Ureter (tissue), 1 donor: ENCODE measurements at places on chromosomes 3 and 15.

- DNase-seq, result no peak
These were observed 89.9 kb downstream of the LRTM1 start for GRCh38 chr3:54837964-54838363.

GRCh38 chr3:122365073-122365472, 18.0 kb downstream of the MIX23 start:
- no peak for DNase-seq

DNA sequence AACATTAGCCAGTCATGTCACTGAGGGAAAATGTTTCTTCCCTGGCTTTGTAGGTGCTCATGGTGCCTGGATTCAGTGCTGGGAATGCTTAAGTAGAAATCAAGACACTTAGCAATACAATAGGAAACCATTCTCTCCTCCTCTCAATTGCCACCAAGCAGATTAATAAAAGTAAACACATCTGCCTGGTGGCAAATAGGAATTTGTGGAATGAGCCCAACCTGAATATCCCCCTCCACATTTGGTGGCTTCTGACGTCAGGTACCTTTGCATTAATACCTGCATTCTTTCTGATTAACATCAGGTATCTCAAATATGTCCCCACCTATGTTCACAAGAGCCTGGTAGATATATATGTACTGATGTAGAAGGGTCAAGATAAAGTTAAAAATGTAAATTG, 42.7 kb downstream of the PPP2R3A start:
- no peak for DNase-seq

DNA sequence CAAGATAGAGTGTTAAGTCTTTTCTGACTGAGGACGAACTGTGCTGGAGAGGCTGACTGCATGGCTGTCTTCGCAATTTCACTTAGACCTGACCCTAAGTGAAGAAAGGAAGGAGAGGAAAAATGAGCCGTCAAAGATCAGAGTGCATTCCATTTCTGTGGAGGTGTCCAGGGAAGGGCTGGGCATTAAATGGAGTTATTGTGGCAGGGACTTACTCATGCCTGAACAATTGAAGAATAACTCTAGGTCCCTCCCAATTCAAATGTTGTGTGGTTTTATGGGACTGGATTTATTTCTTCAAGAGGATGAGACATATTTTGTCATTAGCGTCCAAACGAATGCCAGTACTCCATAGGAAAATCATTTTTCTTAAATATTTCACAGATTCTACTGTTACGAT, 187.3 kb upstream of the CFAP20DC start:
- no peak for DNase-seq

DNA sequence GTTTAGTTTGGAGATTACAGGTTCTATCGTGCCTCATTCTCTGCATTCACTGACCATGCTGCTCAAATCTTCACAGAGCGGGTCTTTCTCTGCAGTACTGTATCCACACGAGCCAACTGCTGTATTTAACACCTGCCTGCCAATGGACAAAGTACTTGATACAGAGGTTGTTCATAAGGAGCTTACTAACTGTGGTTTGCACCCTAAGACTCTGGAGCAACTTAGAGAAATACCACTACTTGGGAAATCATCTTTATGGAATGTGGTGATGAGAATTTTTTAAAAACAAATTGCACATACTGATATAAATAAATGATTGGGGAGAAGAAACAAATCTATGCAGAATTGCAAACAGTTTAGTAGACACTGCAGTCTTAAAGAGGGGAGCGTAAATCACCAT, 90.0 kb downstream of the PPP2R3A start:
- DNase-seq, result no peak

- DNase-seq, result no peak
These were observed 684 bp downstream of the SLTM start for GRCh38 chr15:58932710-58933280.

- DNase-seq, result peak; percentile 72
These were observed 13.4 kb downstream of the CIDEC start for GRCh38 chr3:9866639-9867038.

- DNase-seq, result no peak
These were observed 1024.9 kb downstream of the TUSC7 start for GRCh38 chr3:117734496-117734895.

DNA sequence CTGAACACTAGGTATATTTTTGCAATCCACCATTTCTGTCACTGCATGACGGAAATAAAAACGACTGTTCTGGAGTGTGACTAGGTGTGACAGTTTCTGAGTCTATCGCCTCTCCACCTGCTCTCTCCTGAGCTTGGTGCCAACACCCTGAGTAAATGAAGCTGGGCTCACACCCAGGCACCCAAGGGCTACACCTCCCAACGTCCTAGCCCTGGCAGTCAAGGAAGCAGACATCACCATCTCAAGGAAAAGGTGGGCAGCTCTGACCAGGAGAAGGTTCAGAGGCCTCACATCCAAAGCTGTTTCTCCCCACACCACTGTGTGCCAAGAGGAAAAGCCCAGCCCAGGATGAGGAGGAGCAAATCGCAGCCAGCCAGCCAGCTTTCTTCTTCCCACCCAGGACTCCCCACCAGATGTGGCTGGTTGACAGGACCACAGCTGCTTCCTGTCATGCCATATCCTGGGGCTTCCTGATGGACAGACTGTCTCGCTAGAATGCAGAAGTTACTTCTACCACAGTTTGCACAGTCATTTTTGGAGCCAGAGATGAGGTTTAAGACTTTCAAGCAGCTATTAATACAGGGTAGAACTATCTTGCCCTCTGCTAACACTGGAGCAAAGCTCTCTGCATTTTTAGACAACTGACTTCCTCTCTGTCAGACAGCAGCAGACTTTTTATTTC, 3.3 kb downstream of the SCAMP2 start:
- DNase-seq, result no peak

- no peak for DNase-seq
These were observed 33.0 kb upstream of the LARS2 start for GRCh38 chr3:45355351-45355750.
